Osteoblast (primary cell): ENCODE measurements at places on chromosomes 6 and 20.

GRCh38 chr6:42292004-42292740, 74.5 kb upstream of the MRPS10 start:
- DNase-seq, result peak; percentile 86

- DNase-seq, result no peak
Measured at GRCh38 chr6:80376411-80376810, 269.9 kb downstream of the BCKDHB start.

- DNase-seq, result peak; percentile 81
Measured at GRCh38 chr6:125191916-125192609, 38.5 kb downstream of the TPD52L1 start.

- DNase-seq, result peak; percentile 89
Measured at GRCh38 chr20:10217721-10218410, 764 bp upstream of the SNAP25 start.

- peak; percentile 75 for DNase-seq
Measured at GRCh38 chr6:5471044-5471443, 209.7 kb downstream of the FARS2 start.

GRCh38 chr20:59822291-59823029, 111.0 kb downstream of the SYCP2 start:
- peak; percentile 55 for DNase-seq

DNA sequence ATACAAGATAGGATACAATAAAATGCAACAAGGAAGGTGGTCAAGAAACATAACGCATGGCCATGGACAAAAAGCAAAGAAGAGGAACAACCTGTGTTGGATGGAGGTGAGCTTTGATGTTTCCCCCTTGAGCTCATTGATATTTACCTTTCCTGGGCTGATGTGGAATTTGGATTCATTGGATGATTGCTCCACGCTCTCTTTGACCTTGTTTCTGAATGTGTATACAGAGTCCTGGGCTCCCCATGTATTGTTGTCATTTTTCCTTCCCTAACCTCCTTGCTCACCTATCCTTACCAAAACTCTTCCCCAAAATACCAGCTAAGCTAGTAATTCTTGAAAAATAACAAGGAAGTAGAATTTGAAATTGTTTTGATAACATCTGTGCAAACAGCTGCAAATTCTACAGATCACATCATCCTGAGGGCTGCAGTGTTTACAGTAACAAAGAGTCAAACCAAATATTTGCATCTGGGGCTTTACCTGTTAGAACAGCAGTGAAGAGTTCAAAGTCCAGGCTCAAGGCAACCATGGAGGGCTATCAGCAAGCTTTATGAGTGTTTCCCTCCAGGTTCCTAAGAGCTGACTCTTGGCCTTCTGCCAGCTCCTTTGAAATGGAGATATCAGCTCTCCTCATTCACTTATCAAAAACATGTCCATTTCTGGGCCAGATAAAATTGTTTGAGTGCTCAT, 214.3 kb upstream of the MARCKS start:
- no peak for DNase-seq

DNA sequence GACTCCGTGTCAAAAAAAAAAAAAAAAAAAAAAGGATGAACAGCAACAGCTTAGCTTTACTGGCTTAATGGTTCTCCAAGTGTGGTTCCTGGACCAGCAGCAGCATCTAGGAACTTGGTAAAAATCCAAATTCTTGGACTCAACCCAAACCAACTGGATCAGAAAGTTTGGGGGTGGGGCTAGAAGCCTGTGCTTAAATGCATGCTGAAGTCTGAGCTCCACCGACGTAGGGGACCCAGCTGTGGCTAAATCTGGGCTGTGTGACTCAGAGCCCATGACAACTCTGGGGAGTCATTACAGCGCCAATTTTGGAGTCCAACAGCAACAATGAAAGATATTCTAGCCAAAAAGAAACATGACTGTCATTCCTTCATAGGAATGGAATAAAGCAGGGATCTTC, 13.6 kb upstream of the CHD6 start:
- DNase-seq, result peak; percentile 62

GRCh38 chr20:50848846-50849673, 54.2 kb downstream of the BCAS4 start:
- peak; percentile 84 for DNase-seq

- no peak for DNase-seq
Measured at GRCh38 chr20:61853073-61854005, 212.3 kb downstream of the TAF4 start.
